ENCODE measurements at places on chromosomes 11 and 22. TPM values are rescaled to one million over a fixed set of nuclear protein-coding genes. Genes with fewer than 3 reads are reported as not detected.

- H3K4me1 ChIP-seq, result no peaks in the 10 kb centered on the region
- no peak overlapping the region for H3K27ac ChIP-seq
- H3K36me3 ChIP-seq, result no peaks in the 10 kb centered on the region
- H3K27me3 ChIP-seq, result no peaks in the 10 kb centered on the region
Measured at GRCh38 chr11:126704096-126704495, 296.5 kb downstream of the KIRREL3 start.

DNA sequence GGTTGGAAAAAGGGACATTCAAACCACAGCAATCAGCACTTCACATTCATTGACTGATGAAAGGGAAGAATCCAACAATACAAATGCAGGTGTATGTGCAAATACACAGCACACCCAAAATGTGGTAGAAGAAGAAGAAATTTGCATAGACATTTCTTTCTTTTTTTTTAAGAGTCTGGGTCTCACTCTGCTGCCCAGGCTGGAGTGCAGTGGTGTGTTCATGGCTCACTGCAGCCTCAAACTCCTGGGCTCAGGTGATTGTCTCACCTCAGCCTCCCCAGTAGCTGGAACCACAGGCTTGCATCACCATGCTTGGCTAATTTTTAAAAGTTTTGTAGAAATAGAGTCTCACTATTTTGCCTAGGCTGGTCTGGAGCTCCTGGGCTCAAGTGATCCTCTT lies 21.9 kb downstream of the CARS1 start:
- no peaks in the 10 kb centered on the region for H3K4me1 ChIP-seq
- no peaks in the 10 kb centered on the region for H3K27me3 ChIP-seq
- H3K36me3 ChIP-seq, result peaks cover 80% of the 10 kb centered on the region
- DNase-seq, result no peak

TMEM191C gene
- 3.0 TPM for total RNA-seq

DNA sequence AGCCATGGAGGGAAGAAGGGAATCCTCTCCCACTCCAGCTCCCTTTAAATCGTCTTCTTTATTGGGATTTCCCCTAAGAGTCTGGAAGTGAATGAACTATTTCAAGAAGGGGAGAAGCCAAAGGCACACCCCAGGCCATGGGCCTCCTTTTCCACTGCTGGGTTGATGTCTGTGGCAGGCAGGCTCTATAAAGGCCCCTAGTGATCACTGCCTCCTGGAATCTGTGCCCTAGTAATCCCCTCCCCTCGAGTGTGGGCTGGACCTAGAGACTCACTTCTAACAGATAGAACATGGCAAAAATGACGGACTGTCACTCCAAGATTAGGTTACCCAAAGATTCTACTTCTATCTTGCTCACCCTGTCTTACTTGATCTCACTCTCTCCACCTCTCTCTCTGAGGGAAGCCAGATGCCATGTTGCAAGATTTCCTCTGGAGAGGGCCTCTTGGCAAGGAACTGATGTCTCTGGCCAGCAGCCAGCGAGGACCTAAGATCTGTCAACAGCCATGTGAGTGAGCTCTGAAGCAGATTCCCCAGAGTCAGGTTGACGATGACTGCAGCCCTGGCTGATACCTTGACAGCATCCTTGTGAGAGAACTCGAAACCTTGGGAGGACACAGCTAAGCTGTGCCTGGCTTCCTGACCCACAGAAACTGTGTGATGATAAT lies 444.8 kb downstream of the SOX6 start:
- peak; percentile 47 for DNase-seq
- H3K36me3 ChIP-seq, result no peaks in the 10 kb centered on the region
- no peaks in the 10 kb centered on the region for H3K27me3 ChIP-seq
- peaks cover 9% of the 10 kb centered on the region for H3K4me1 ChIP-seq
- H3K27ac ChIP-seq, result no peak overlapping the region

- DNase-seq, result no peak
Measured at GRCh38 chr11:77882396-77882795, 61.5 kb downstream of the AAMDC start.

CASP5 gene
- total RNA-seq, result not detected

DNA sequence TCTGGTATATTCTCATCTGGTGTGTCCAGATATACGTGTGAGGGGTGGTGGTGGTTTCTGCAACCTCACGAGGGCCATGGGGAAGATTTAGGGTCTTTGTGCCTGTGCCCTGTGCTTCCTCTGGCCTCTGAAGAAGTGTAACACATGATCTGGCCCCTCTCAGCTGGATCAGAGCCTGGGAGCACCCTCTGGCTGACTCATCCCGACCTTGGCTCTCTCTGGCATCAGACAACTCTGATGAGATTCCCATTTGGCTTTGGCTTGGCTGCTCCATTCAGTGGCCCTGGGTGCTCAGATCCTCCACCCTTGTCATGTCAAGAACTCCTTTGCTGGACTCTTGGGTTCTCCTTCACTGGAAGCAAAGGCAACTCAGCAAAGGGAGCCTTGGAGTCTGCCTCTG lies 45.2 kb downstream of the RASSF10 start:
- H3K27ac ChIP-seq, result no peak overlapping the region
- DNase-seq, result no peak
- no peak overlapping the region for H3K4me3 ChIP-seq
- H3K36me3 ChIP-seq, result no peaks in the 10 kb centered on the region
- peaks cover 8% of the 10 kb centered on the region for H3K4me1 ChIP-seq

GRCh38 chr11:16902781-16903378 lies 111.3 kb downstream of the PLEKHA7 start:
- H3K27me3 ChIP-seq, result no peaks in the 10 kb centered on the region
- H3K27ac ChIP-seq, result no peak overlapping the region
- no peak for DNase-seq

DNA sequence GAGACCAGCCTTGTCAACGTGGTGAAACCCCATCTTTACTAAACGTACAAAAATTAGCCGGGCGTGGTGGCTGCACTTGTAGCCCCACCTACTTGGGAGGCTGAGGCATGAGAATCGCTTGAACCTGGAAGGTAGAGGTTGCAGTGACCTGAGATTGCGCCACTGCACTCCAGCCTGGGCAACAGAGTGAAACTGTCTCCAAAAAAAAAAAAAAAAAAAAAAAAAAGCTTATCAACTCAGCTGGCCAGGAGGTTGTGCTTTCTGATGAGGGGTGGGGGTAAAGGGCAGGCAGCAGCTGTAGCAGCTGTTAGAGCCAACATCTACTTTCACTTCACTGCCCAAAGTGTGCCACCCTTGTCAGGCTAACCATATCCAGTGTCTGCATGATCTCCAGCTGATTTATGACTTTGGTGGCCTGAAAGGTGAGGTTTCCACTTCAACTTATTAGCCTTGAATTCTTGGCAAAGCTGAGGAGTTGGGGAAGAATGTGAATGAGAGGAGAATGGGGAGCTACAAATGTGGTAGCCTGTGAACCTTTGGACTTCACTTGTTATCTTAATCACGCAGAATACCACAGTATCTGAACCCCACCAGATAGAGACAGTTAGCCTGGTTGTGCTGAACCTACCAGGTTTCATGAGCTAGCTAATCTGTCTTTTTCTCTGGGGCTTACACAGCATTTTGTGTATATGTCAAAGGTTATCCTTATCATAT lies 19.6 kb downstream of the RNF121 start:
- peaks cover 2% of the 10 kb centered on the region for H3K4me1 ChIP-seq
- no peaks in the 10 kb centered on the region for H3K27me3 ChIP-seq
- no peak overlapping the region for H3K4me3 ChIP-seq
- H3K27ac ChIP-seq, result no peak overlapping the region
- H3K36me3 ChIP-seq, result peaks cover 5% of the 10 kb centered on the region

DNA sequence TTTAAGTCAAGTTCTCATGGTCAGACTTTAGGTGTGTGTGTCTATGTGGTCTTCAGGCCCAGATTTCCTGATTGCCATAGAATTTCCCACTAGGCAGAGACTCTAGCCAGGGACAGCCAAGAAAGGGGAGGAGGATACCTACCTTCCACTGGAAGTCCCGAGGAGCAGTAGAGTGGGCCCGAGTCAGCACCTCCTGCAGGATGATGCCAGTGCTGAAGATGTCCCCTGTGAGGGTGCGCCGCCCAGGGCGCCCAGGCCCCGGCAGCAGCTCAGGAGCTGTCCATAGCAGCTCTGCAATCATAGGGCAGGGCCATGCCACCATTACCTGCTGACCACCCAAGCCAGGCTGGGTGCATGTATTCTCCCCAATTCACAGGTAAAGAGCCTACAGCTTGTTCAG lies 41.6 kb upstream of the LRRC32 start:
- no peak for DNase-seq
- H3K27ac ChIP-seq, result no peak overlapping the region
- H3K27me3 ChIP-seq, result no peaks in the 10 kb centered on the region
- H3K4me1 ChIP-seq, result no peaks in the 10 kb centered on the region
- H3K36me3 ChIP-seq, result no peaks in the 10 kb centered on the region

- no peaks in the 10 kb centered on the region for H3K4me1 ChIP-seq
- no peak for DNase-seq
- no peaks in the 10 kb centered on the region for H3K27me3 ChIP-seq
- no peak overlapping the region for H3K27ac ChIP-seq
- peaks cover 95% of the 10 kb centered on the region for H3K36me3 ChIP-seq
Measured at GRCh38 chr11:61413496-61413895, 16.3 kb downstream of the CPSF7 start.

MS4A15 gene
- total RNA-seq, result not detected

GRCh38 chr22:35561796-35562526 lies 21.3 kb downstream of the RASD2 start:
- no peaks in the 10 kb centered on the region for H3K36me3 ChIP-seq
- H3K4me3 ChIP-seq, result no peak overlapping the region
- DNase-seq, result peak; percentile 90
- H3K4me1 ChIP-seq, result no peaks in the 10 kb centered on the region
- H3K27me3 ChIP-seq, result no peaks in the 10 kb centered on the region

DNA sequence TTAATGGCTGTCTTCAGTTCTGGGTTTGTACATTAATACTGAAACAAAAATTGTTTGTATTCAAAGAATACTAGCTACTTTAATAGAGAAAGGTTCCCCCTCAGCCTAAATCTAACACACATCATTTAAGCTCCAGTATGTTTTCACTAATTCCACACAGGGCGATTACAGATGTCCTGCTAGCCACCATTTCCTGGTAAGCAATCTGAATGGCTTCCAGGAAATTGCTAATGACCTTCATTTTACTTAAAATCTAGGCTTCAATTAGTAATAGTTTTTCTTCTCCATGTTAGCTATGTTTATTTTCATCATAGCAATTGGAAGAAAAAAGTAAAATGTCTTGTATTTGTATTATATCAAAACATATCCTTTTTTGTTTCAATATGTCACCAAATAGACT lies 132.8 kb downstream of the SOX6 start:
- H3K4me1 ChIP-seq, result no peaks in the 10 kb centered on the region
- DNase-seq, result no peak
- no peaks in the 10 kb centered on the region for H3K27me3 ChIP-seq
- no peak overlapping the region for H3K4me3 ChIP-seq
- H3K36me3 ChIP-seq, result no peaks in the 10 kb centered on the region
- no peak overlapping the region for H3K27ac ChIP-seq

- H3K36me3 ChIP-seq, result peaks cover 11% of the 10 kb centered on the region
- no peaks in the 10 kb centered on the region for H3K4me1 ChIP-seq
- no peaks in the 10 kb centered on the region for H3K27me3 ChIP-seq
- no peak for DNase-seq
- no peak overlapping the region for H3K4me3 ChIP-seq
Measured at GRCh38 chr22:26689513-26690301, 32.3 kb downstream of the MIAT start.

DNA sequence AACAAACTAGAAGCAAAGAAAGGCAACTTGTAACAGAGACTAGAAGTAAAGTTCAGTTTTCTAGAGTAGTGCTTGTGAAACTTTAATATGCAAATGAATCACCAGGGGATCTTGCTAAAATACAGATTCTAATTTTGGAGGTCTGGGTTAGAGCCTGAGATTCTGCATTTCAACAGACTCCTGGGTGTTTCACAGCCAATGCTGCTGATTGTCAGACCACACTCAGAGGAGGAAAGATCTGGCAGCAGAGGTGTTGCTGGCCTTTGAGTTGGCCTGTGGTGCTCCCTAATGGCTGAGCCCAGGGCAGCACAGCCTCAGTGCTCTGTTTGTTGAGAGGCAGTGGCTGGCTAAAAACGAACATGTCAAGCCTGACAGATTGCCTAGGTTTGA lies 5.4 kb downstream of the CRY2 start:
- H3K27me3 ChIP-seq, result no peaks in the 10 kb centered on the region
- peak; percentile 70 for DNase-seq
- H3K27ac ChIP-seq, result no peak overlapping the region
- H3K4me3 ChIP-seq, result no peak overlapping the region
- H3K4me1 ChIP-seq, result peaks cover 9% of the 10 kb centered on the region

DNA sequence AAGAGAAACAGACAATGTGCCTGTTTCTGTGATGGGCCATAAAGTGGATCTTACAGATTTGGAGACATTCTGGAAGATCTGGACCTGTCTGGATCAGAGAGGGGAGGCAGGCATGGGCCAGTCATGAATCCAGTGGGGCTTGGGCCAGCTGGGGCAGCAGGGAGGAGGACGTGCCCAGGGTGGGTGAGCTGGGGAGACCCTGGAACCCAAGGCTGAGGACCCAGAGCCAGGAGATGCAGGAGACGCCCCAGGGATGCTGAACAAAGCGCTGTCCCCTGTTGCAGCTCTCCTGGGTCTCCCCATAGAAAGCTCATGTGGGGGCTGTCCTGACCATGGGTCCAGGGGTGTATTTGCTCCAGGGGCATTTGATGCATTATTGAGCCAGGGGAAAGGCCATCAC lies 1.5 kb upstream of the APOBEC3A start:
- H3K36me3 ChIP-seq, result no peaks in the 10 kb centered on the region
- no peaks in the 10 kb centered on the region for H3K4me1 ChIP-seq
- H3K27ac ChIP-seq, result no peak overlapping the region
- H3K4me3 ChIP-seq, result no peak overlapping the region
- no peak for DNase-seq
- H3K27me3 ChIP-seq, result peaks cover 10% of the 10 kb centered on the region

DNA sequence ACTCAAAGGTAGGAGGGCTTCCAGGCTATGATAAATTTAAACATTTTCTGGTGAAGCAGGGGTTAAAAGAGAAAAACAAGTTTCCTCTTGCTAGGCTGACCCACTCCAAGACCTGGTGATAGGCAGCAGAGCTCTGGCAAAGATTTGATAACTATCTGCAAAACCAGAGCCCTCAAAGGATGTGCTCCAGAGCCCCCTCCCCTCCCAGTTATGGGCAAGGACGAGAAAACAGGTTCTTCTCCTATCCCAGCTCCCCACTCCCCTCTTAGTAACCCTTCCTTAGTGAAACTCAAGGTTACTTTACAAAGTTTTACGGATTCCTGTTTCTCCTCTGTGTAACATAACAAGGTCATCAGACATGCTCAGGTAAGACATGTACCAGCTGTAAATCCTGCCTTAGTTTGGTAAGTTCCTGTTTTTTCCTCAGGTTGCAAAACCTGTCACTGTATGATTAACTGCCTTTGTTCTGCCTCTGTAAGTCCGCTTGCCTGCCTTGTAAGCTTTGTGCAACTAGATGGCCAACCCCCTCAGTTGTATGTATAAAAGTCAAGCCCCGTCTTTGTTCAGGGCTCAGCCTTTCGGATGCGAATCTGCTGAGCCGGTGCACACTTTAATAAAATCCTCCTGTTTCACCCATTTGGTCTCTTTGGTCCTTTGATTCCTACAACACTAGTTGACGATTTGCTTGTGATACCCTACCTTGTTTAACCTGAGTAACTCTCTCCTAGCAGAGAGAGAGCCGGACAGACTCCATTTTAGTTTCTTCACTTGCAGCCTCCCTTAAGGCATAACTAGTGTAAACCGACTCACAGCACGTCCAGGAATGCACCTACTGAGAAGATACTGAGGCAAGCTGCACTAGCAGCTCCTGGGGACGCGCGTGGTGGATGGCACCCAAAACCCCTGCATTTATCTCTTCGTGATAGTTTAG lies 13.9 kb downstream of the APOBEC3H start:
- no peaks in the 10 kb centered on the region for H3K27me3 ChIP-seq
- H3K27ac ChIP-seq, result peak overlapping the region; percentile 44
- peaks cover 5% of the 10 kb centered on the region for H3K4me1 ChIP-seq
- H3K36me3 ChIP-seq, result no peaks in the 10 kb centered on the region
- no peak overlapping the region for H3K4me3 ChIP-seq
